ENCODE measurements at places on chromosomes 12 and 14.

DNA sequence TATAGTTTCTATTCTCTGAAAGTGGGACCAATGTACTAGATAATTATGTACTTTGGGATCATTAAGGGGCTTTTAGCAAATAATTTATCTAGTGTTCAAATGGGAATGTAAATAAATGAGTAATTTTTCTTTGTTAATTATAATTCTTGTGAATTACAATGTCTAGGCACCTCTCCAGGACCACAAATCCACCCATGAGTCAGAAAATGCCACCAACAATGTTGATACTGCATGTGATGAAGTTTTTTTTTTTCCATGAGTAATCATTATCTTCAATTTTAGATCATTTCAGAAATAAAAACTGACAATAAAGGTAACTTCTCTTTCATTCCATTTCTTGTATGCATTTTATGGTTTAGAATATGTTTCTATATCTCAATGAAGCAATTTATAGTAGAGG lies 470.3 kb downstream of the VRK1 start:
- DNase-seq, result no peak

DNA sequence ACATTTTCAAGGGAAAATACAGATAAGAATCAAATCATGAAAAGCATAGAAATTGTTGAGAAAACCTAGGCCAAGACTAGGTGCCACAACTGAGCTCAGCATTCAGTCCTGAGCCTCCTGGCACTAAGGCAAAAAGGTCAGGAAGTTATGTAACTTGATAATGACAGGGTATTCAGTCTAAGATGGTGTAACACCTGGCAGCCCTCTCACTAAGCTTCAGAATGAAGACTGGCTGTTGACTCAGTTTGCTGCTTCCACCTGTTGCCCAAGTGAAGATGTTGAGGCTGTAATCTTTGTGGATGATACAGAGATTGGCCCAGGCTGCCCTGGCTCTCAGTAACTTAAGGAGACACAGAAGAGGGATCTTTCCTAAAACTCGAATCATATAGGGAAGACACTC lies 19.6 kb downstream of the PROX2 start:
- no peak for DNase-seq

DNA sequence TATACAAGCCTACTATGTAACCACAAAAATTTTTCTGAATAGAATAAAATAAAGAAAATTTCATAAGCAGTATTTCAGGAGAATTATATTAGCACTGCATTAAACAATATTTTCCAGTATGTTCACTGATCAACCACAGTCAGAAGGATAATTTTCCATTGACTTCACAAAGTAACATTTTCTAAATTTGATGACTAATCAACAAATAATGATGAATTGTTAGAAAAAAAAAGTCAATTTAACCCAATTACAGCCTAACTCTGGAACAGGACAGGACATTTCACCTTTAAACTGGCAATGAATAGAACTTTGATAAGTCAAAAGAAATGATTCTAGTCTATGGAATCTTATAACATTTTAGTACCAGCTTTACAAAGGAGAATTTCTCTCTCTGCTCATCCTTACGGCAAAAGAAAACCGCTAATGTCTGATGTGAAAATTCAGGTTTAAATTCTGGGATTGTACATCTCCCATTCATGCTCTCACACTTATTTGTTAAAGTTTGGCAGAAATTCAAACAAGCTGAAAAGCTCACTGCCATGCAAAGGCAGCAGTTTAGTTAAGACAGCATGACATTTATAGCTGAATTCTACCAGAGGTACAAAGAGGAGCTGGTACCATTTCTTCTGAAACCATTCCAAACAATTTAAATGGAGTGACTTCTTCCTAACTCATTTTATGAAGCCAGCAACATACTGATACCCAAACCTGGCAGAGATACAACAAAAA lies 84.5 kb downstream of the MDGA2 start:
- DNase-seq, result no peak

GRCh38 chr12:44827832-44828438 lies 48.2 kb downstream of the NELL2 start:
- DNase-seq, result no peak

- DNase-seq, result no peak
These were observed 923.4 kb downstream of the NRXN3 start for GRCh38 chr14:79093531-79093930.

- DNase-seq, result no peak
These were observed 34.5 kb upstream of the SMCO2 start for GRCh38 chr12:27412047-27412446.

GRCh38 chr14:91901449-91902226 lies 34.3 kb upstream of the TC2N start:
- DNase-seq, result no peak

GRCh38 chr12:103833095-103833775 lies 7.8 kb downstream of the NT5DC3 start:
- DNase-seq, result no peak

DNA sequence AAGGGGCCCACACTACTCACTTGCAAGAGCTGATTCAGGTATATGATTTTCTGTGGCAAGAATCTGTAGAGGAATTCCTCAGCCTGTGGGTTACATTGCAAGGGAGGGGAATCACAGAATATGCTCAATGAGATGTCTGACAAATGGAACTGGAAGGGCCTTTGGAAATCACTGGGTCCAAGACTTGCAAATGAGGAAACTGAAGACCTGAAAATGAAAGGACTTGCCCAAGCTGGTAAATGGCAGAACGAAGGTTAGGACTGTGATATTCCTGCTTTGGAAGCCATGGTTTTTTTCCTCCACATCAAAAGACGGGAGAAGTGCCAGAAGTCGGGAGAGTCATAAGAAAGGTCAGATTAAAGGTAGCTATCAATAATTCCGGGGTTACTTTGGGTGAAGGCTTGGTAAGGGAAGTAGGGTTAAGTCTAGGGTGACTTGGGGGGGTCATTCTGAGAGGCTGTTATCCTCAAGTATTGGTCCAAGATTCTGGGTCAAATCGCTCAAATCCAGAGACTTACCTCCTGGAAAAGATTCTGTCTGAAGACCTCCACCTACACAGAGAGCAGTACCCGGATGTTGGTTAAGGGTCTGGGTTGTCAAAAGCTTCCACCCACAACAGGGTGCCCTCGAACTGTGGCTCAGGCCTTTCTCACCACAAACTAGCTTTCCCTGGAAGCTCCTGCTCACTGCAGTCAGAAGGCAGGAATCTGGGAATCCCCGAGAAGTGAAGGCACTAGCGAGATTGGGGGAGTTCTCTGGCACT lies 539 bp downstream of the PSME2 start:
- DNase-seq, result no peak

- DNase-seq, result no peak
These were observed 80.2 kb downstream of the ELK3 start for GRCh38 chr12:96274331-96274730.

GRCh38 chr12:104695453-104696148 lies 238.9 kb downstream of the CHST11 start:
- DNase-seq, result peak; percentile 52

GRCh38 chr12:106646472-106646871 lies 63.7 kb downstream of the RFX4 start:
- no peak for DNase-seq

- no peak for DNase-seq
These were observed 182.2 kb downstream of the EXOC5 start for GRCh38 chr14:57086271-57087162.

DNA sequence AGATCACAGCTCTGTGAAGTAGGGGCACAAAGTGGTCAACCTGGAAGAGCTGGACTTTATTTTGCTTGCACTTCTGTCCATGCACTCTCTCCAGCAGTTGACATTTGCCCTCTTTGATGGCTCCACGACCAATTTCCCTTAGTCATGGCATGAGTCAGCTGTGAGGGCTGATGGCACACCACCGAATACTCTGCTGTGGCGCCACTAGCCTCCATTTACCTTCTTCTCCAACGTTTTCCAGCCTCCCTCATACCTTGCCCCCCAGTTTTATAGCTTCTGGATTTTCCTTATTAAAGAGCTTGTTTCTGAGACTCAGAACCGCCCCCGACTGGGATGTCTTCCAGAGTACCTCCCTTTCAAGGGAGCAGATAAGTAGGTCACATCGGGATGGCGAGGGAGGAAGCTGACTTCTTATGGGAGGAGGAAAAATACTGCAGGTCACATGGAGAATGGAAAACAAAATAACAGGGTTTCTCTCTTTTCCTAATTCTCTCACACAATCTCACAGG lies 17.6 kb downstream of the NINJ2 start:
- no peak for DNase-seq

GRCh38 chr12:69936214-69936731 lies 111.2 kb downstream of the MYRFL start:
- DNase-seq, result no peak

DNA sequence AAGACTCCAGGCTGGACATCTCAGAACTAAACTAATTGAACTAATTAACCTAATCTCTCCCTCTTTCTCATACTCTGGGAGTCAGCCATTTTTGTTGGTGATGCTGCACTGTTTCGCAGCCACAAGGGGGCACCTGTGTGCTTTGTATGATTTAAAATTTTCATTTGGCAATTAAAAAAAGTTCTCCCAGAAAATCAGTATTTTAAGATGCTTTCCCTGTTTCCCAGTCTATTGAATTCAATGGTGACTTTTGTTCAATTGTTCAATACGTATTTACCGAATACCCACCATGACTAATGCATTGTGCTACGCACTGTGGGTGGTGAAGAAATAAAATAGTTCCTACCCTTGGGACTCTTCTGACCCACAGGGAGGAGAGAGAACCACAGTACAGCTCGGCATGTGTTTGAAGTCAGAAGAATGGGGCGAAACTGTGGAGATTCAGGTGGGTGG lies 63.7 kb downstream of the ZNF664 start:
- DNase-seq, result peak; percentile 6

DNA sequence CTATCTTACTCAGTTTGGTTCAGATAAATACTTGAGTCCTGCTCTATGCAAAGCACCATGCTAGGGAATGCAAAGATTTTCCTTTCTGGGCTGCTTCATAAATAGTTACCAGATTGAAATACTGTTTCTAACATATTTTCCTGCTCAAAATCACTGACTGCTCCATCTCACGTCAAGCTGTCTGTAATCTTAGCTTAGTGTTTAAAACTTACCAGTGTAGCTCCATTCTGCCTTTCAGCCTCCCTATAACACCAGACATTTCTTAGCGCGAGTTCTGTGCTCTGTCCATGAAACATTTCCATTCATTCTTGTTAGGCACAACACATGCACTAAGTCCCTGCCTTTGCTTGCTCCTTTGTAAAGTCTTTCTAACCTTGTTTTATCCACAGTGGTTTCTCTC lies 129.4 kb downstream of the NPAS3 start:
- DNase-seq, result no peak

DNA sequence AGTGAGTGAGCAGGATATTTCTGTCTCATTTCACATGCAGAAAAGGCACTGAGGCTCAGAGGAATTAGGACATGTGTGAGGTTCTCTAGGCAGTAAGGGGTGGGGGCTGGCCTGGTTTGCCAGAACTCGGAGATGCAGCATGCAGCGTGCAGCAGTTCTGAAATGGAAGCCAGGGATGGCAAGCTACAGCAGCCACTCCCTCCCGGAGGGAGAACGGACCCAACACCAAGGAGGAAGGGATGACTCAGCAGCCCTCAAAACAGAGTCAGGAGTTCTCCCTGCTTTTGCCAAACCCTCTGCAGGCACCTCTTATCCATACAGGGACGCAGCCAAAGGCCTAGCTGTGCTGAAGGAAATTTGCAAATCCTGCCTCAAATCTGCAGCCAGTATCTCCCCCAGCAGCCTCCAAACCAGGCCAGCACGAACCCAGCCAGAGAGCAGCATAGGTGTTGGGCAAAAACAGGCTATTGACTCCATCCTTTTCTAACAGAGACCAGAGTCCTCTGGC lies 10.3 kb upstream of the SERPINA3 start:
- no peak for DNase-seq

GRCh38 chr12:14979468-14979867 lies 6.6 kb downstream of the PDE6H start:
- DNase-seq, result no peak

GRCh38 chr12:1815814-1816729 lies 4.3 kb upstream of the LRTM2 start:
- DNase-seq, result no peak

GRCh38 chr14:80942191-80942600 lies 658 bp upstream of the CEP128 start:
- DNase-seq, result no peak
